HS-5 (cell line): ENCODE measurements at places on chromosomes 1 and 21.
A peak's percentile ranks its signal among the peaks of the same experiment; 100 is the strongest.

- DNase-seq: no peak
Measured at GRCh38 chr21:45747233-45747766, 103.8 kb downstream of the PCBP3 start.

DNA sequence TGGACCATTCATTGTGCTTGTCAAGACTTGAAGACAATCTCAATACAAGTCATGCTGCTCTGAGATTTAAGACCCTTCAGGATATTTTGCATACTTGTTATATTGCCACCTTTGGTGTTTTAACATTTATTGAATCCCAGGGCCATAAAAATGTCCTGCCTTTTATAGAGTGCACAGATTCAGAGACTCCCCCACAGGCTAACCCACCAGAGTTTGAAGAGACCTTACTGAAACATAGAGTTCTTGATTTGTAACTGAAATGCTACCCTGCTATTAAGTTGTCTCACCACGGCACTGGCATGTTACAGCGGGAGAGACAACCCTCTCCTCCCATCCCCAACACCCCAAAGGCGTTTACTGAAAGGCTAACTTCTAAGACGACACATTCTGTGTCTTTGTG, 313.9 kb upstream of the USP24 start:
- no peak for DNase-seq

- DNase-seq: no peak
Measured at GRCh38 chr1:58586271-58586670, 9.2 kb upstream of the TACSTD2 start.

DNA sequence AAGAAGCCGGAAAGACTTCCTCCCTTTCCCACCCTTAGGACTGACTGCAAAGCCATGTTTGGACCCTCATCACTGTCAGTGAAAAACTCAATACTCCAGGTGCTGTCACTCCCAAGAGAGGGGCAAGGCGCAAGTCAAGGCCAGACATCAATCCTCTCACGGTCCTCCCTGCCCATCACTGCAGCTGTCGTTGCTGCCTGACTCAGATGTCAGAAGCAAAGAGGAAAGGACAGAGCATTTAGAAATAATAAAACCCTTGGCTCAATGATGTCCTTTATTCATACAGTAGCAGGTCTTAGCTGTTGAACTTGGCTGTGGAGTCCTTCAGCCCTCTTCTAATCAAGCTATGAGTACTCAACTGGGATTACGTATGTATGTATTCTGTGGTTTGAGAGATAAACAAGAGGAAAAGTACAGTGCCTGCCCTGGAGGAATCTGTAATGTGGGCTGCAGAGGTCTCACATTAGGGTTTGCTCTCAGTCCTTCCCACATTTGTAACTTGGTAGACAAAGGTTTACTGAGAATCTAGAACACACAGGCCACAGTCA, 13.5 kb downstream of the SUSD4 start:
- DNase-seq: no peak

DNA sequence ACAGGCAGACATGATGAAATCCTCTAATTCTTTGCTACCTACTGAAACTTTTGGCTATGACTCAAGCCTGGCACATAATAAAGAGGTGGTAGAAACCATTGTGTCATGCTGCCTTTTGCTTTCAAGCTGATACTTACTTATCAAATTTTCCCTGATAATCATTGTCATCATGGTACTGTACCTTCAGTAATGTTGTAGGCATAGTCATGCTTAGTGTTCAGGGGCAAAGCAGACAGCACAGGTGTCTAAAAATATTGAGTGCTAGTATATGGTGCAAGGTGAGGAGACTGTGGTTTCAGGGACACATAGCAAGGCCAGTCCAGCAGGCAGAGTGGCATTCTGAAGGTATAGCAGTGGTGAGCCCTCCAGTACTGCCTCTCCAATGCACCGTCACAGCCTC, 226.9 kb upstream of the DEPDC1 start:
- DNase-seq: no peak

DNA sequence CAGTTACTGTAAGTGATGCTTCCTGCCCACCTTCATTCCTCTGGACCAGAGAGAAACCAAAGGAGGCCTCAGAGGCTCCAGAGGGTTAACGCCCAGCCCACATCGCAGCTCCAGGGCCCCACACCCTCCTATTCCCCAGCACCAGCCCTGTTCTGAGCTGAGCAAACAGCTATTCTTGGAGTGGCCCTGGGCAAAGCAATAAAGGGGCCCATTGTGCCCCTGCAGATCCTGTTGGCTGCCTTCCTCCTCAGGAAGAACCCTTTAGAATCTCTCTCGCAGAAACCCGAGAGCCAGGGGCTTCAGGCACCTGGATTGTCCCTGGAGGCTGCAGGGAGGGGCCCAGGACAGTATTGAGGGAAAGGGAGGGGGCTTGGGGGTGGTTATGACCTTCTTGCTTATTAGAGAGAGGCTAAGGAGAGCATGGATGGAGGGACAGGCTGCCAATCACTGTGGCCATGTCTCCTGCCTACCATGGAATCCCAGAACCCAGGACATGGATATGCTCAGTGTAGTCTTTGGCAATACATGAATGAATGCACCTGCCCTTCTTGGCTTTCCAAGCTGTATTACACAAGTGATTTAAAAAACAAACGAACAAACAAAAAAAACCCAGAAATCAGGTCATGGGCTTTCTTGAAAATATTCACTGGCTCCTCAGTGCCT, 9.2 kb downstream of the PADI2 start:
- DNase-seq: no peak

GRCh38 chr1:180502361-180503279, at the start of gene ACBD6:
TSS of gene ACBD6 (minus strand) at chr1:180502577. CDS start at chr1:180502266, 311 bp downstream.
- peak; percentile 66 for DNase-seq

DNA sequence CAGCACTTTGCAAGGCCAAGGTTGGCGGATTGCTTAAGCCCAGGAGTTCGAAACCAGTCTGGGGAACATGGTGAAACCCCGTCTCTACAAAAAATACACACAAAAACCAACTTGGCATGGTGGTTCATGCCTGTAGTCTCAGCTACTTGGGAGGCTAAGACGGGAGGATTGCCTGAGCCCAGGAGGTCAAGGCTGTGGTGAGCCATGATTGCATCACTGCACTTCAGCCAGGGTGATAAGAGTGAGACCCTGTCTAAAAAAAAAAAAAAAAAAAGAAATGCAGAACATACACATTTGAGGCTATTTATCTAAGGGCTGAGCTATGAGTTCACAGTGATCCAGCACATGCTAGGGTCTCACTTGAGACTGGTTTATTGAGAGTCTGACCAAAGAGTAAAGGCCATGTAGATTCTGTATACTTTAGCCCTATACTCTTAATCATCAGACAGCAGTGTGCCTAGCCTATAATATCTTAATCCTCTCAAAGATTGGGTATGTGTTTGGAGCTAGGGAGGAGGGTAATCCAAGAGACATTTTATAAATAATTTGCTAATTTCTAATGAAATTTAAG, 23.9 kb downstream of the RNF2 start:
- no peak for DNase-seq

DNA sequence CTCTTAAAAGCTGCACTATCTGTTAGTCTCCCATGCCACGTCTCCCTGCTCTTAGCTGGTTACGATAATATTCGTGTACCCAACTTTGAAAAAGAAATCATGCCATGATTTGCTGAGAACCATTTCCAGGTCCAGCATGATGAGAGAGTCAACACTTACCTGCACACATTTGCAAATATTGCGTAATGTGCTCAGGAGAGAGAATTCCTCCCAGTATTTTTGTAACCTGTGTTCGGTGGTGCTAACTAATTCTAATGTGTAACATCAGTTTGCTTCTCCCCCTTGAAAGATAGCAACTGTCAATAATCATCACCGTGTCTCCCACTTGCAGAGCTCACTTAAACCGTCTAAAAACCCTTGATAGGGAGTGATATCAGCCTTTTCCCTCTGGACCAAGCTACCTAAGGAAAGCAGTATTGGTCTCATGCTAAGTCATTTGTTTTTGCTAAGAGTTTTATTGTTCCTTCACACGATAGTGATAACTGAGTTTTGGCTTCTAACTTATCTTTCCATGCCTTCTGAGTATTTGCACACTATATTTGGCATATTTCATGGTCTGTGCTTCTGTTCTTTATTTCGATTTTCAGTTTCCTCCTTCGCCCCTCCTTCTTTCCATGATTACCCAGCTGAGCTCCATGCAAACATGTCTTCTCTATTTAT, 61.1 kb upstream of the IRF2BP2 start:
- no peak for DNase-seq

- peak; percentile 10 for DNase-seq
Measured at GRCh38 chr1:167344112-167344511, 123.4 kb downstream of the POU2F1 start.

DNA sequence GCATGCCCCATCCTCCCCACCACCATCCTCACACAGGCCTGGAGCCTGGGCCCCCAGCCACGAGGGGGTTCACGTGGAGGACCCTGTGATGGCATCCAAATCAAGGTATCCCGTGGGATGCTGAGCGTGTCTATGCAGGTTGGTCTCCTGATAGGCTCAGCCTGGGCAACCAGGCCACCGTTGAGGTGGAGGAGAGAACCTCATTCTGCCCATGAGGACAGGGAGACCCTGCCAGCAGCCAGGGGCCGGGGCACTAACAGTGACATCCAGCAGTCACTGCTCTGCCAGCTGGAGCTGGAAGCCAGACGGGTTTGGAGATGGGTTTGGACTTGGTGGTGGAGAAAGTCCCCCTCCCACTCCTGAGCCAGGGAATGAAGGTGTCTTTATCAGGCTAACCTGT, 582.8 kb downstream of the MATN1 start:
- no peak for DNase-seq

DNA sequence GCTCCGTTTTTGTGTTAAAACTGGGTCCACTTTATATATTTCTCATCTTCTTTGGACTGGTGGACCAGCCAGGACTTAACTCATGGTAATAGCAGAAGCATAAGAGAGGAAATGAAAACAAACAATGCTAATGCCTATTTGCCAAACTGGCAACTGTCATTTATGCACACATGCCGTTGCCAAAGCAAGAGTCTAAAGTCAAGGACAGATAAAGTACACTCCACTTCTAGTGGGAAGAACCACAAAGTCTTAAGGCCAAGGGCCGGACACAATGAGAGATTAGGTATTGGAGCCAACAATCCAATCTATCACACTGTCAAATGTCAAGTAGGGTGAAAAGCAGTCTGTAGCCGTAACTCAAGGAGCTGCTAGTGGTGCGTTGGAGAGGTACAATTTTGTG, 157.7 kb downstream of the LYPLAL1 start:
- DNase-seq: no peak

- DNase-seq: no peak
Measured at GRCh38 chr1:42419126-42419821, 36.5 kb downstream of the ZMYND12 start.

DNA sequence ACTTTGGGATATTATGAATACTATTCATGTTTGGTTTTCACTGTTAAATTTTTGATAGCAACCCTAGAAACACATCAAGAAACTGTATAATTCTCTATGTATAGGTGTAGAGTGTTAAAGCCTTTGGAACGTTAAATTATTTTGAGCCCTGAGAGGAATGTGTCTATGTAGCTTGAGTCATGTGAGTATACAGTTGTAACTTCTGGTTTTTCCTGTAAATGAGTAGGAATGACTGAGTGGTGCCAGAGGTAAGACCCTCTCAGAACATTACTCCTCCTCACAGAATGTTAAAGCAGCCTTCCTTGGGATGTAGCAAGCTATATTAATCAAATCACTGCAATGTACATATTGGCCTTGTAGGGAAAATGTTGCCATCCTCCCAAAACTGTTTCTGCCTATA, 69.0 kb downstream of the C1orf21 start:
- DNase-seq: no peak

DNA sequence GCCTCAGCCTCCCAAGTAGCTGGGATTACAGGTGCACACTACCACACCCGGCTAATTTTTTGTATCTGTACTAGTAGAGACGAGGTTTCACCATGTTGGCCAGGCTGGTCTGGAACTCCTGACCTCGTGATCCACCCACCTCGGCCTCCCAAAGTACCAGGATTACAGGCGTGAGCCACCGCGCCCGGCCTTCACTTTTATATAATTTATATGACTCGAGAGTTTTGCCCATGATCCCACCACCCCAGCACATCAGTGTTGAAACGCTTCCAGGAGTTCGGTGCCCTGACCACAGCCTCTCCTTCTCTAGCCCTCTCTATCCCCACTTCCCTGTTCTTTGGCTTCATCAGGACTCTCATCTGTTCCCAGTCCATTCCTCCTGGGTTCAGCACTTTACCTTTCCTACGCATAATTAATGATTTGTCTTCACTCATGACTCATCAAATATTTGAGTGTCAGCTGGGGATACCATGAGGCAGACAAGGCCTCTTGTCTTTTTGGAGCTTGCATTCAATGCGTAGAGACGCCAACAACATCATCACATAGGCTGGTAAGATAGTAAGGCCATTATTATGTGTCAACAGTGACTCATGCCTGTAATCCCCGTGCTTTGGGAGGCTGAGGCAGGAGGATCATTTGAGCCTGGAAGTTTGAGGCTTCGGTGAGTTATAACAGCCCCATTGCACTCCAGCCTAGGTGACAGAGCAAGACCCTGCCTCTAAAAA, 1.4 kb downstream of the PMF1 start:
- no peak for DNase-seq

- DNase-seq: no peak
Measured at GRCh38 chr1:184865831-184866230, 108.5 kb downstream of the NIBAN1 start.

- DNase-seq: no peak
Measured at GRCh38 chr1:938088-938683, 14.5 kb downstream of the SAMD11 start.

GRCh38 chr21:34980423-34981115, 68.5 kb downstream of the RUNX1 start:
- DNase-seq: no peak

- no peak for DNase-seq
Measured at GRCh38 chr21:33189824-33190223, 39.9 kb upstream of the IFNAR2 start.

- no peak for DNase-seq
Measured at GRCh38 chr1:154170547-154171222, 15.8 kb upstream of the NUP210L start.

GRCh38 chr1:154574716-154575115, 7.1 kb downstream of the CHRNB2 start:
- no peak for DNase-seq
